ENCODE measurements at places on chromosomes 1 and 21.

DNA sequence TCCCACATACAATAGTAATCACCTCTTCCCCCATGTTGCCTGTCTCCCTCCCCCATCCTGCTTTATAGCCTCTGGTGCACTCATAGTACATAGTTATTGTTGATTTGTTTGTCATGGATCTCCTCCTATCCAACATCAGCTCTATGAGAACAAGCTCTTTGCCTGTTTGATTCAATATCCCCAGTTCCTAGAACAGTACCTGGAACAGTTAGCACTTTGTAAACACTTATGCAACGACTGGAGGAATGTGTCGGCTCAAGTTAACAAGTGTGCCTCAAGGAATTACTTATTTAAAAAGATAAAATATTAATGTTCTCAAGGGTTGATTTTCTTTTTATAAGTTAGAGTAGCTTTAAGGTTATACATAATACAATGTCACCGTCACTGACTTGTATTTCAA is 271.6 kb upstream of the KAZN start:
- DNase-seq, result no peak

GRCh38 chr1:155893389-155894142 is 17.6 kb downstream of the RIT1 start:
- DNase-seq, result peak; percentile 83

GRCh38 chr1:72177711-72178110 is 104.6 kb downstream of the NEGR1 start:
- no peak for DNase-seq

GRCh38 chr1:232550007-232550406 is 79.9 kb downstream of the SIPA1L2 start:
- no peak for DNase-seq

GRCh38 chr1:175254190-175254589 is 61.6 kb upstream of the KIAA0040 start:
- DNase-seq, result no peak

DNA sequence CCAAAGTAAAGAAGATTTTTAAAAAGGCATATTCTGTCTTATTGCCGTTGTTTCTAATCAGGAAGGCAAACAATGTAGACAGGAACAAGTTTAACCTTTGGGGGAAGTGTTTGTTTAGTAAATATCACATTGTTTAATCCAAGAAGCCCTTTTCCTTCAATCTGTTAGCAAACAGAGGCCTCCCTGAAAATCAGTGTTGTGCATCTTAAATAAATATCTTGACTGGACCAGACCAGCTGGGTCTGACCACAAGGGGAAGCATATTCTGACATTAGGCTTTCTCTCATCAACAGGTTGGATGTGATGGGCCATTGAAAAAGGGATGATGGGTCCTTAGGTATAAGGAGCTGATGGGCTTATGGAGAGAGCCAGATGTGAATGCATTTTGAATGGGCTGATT is 81.8 kb upstream of the SGIP1 start:
- peak; percentile 56 for DNase-seq

- no peak for DNase-seq
Measured at GRCh38 chr1:38577385-38577784, 282.2 kb downstream of the RRAGC start.

DNA sequence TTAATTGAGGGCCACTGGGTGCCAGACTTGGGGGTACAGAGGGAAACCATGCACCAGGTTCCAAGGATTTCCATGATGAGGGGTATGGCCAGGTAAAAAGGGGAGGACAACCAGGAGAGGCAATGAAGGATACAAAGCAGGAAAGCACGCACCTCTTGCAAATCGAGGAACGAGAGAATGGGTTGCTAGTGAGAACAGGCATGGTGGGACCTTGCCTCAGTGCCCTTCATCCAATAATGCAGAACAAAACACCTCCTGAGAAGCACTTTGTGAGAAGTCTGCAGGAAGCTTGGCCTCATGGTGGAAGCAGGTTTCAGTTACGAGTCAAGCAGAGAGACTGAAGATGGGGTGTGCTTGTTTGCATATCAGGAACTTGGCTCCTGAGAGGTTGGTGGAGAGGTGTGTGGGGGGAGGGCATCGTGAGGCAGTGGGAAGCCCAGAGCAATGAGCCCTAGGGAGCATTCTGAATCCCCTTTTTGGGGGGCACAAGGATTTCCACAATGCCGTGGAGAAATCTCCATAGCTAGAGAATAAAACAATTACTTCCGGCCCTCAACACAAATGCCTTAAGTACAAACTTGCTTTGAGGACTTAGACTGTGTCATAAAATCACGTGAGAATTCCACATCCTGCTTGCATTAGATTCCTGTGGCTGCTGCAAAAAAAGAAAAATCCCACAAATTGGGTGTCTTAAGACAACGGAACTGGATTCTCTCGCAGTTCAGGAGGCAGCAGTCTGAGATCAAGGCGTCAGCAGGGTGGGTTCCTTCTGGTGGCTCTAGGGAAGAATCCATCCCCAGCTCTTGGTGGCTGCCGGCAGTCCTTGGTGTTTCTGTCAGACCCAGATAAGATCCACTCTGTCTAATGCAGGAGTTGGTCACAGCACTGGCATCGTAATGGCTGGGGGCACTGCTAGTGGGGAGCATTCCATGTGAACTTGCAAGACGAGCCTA is 54.9 kb upstream of the BACE2 start:
- DNase-seq, result peak; percentile 67
